Fibroblast of gingiva (primary cell): ENCODE measurements at places on chromosomes 6 and 20.

DNA sequence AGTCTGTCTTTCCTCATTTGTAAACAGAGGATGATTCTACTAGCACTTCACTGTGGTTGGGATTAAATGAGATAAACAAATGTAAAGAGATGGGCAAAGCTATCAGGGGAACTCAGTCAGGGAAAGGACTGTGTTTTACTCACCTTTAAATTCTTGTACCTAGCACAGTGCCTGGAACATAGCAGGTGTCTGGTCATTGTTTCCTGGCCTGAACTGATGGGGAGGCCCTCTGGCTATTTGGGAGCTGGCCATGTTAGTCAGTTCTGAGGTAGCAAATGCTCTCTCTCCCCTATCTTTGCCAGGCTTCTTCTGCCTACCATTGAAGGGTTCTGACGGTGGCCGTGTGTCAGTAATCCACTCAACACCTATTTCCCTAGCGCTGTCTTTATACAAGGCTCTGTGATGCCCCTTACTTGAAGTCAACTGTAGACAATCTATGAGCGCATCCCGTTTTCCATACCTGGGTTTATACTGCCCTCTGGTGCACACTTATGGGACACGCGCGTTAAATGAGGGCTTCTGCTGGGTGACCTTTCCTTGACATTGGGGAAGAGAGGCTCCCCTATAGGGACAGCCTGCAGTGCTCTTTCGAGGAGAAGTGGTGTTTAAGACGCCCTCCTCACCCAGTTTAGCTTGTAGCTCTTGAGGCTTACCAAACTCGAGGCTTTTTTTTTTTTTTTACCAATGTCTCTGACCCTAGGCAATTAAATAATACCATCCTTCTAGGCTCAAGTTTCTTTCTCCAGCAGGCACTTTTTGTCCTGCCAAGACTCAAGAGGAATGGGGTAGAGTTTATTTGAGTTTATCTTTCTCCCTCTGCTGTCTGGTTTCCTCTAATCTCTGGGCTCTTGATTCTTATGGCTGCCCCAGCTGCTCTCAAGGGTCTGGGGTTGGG lies 4.0 kb upstream of the SPATS1 start:
- DNase-seq = peak; percentile 35

- DNase-seq = peak; percentile 92
Observed at GRCh38 chr6:145044641-145045246, 690.6 kb downstream of the EPM2A start.

- DNase-seq = no peak
Observed at GRCh38 chr6:142624978-142625715, 319.8 kb downstream of the HIVEP2 start.

GRCh38 chr6:48611332-48611731 lies 500.3 kb upstream of the PTCHD4 start:
- no peak for DNase-seq

- DNase-seq = peak; percentile 10
Observed at GRCh38 chr20:53718142-53719021, 124.7 kb upstream of the ZNF217 start.

DNA sequence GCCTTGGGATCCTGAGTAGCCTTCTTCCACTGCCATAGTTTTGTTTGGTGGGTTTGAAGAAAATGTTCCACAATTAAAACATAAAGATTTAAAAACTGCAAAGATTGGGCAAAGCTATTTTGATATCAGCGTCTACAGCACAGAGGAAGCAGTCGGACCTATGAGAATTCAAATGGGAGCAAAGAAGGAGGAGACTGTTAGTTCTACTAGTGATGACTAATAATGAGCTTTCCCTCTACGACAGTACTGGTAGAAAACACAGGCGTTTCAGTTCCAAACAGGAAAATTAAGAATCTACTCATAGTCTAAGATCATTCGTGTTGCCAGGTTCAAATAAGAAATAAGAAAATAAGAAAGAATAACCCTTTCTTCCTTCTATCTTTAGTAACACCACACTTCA lies 121.2 kb downstream of the INSM1 start:
- DNase-seq = no peak

DNA sequence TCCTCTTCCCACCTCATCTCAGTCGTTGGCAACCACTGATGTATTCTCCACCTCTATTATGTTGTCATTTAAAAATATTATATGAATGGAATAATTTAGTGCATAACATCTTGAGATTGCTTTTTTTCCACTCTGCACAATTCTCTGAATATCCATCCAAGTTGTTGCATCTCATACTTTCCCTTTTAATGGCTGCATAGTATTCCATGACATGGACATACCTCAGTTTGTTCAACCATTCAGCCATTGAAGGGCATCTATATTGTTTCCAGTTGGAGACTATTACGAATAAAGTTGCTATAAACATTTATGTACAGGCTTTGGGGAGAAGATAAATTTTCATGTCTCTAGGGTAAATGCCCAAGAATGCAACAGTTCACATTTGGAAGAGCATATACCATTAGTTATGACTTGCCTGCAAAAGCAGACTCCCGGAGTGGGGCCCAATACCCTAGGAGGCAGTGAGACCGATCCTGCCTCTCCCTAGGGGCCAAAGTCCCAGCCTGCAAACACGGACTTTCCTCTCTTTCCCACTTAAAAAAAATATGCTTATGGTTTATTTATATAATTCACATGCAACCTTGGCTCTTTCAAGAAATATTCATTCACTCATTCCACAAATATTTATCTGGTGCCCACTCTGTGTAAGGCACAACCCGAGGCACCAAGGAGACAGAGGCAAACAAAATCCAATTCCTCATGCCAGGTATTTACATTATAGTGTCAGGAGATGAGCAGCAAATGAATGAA lies 227.0 kb upstream of the PMEPA1 start:
- peak; percentile 7 for DNase-seq

DNA sequence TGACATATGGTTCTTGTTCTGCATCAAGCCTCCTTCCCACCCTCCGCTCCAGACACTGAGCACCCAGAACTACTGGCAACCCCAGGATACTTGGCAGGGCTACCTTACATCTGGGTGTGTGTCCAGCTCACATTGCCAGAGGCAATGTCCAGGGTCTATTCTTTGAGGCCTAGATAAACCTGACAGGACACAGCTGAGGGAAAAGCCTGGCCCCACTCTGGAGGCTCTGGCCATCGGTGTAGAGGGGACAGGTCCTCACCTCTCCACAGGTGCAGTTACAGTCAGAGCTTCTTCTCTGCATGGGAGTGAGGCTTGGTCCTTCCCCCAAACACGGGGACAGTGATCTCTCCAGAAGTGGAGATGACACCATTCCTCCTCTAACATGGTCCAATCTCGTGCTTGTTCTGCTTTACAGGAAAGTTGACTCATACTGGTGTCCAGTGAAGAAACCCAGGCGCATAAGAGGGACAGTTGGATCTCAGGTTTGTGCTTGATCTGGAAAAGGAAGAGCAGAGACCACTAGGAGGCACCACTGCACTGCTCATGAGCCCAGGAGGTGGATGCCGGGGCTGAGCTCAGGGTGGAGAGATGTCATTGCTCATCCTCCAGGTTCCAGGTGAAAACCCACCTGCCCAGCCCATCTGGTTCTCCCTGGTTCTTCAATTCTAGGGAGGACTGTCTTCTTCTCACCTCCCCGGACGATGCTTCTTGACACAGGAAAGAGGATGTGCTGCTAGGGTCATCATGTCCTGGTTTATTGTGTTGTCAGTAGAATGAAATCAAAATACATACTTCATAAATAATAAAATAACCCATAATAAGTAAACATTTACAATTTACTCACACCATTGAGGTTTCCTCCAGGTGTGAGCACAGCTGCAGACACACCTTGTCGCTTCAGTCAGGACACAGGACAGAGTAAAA lies 14.7 kb downstream of the HLA-F start:
- peak; percentile 66 for DNase-seq

GRCh38 chr6:165605182-165605875 lies 57.7 kb downstream of the PDE10A start:
- no peak for DNase-seq

DNA sequence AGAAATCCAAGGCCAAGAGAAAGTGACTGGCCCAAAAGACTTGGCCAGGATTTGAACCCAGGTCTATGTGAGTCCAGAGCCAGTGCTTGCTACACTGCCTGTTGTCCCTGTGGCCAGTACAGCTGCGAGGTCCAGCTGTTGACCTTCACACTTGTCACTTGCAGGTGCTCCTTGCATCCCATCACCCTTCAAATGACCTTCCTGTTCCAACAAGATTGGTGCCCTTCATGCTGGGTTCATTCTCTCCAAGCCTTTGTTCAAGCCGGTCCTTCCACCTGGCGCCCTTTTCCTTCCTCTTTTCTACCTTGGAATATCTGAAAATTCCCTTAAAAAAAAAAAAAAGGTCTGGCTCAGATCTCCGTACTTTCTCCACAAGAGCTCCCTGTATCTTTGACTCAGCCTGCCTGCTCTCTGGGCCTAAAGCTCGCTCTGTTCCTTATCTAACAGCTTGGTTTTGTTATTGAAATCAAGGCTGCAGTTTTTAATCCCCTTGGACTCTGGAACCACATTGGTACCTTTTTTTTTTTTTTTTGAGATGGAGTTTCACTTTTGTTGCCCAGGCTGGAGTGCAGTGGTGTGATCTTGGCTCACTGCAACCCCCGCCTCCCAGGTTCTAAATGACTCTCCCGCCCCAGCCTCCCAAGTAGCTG lies 22.2 kb upstream of the MRPS18A start:
- no peak for DNase-seq

DNA sequence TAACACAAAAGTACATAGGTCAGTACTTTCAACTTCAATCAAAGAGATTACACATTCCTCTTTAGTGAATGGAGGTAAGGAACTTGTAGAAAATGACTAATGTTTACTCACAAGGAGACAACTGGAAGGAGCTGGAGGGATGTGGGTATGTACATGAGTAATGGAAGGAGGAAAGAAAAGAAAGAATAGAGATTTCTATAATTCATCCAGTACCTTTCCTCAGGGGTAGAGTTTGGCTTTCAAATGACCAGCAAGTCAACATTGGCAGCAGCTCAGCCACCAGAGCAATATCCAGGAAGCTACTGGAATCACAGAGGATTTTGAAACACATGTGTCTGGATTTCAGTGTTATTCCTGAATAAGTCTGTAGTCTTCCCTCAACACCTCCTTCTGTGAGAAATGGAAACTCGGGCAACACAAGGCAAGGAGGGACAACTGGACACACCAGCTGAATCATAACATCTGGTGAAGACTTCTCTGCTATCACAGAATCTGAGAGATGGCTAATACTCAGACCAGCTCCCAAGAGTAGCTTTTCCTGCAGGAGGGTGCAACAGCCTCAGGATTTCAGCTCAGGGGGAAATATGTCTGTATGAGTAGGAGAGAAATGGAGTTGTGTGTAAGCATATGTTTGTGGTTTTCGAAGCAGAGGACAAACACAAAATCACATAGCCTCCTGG lies 98.8 kb downstream of the HAO1 start:
- DNase-seq = peak; percentile 32

GRCh38 chr6:145071836-145072235 lies 663.5 kb downstream of the EPM2A start:
- peak; percentile 54 for DNase-seq

DNA sequence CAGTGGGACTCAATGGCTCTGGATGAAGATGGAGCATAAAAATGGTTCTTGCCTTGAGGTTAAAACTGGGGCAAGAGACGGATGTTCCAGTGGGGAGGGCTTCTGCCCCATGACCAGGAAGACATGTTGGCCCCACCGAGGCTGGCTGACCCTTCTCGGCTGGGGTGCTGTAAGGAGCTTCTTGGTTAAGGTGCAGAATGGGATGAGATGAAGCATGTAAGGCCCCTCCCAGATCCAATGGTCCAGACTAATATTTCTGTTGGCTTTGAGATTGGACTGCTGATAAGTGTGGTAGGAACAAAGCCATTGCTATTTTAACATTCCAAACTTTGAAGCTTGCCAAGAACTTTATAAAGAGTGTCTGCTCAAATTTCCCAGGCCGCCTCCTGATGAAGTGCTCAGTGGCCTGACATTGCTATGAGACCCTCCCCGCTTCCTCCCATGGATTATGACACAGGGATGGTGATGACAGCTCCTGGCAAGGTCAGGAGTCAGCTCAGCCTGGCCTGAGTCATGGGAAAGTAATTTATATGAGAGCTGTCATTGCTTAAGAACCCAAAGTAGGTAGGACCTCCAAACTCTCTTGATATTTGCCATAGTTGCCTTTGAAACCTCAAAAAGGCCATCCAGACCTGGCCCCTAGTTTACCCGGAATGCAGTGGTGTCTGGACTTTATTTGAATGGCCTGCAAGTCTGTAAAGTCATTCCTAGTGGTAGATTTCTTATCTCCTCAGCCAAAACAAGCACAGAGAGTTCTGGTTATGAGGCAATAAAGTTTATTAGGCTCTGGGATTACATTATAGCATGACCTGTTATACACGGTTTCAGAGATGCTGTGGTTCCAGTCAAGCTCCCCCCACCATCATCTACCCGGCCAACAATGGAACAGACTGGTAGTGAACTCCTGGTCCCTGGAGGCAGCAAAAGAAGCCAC lies 55.2 kb downstream of the TGM2 start:
- peak; percentile 95 for DNase-seq

- DNase-seq = no peak
Observed at GRCh38 chr20:14956538-14956937, 619.1 kb upstream of the FLRT3 start.

GRCh38 chr6:34961574-34961973 lies 72.5 kb downstream of the ANKS1A start:
- no peak for DNase-seq

- peak; percentile 82 for DNase-seq
Observed at GRCh38 chr6:169097381-169097959, 156.2 kb downstream of the THBS2 start.

- no peak for DNase-seq
Observed at GRCh38 chr6:39903656-39904055, 30.6 kb downstream of the MOCS1 start.

- no peak for DNase-seq
Observed at GRCh38 chr20:57558614-57559288, 2.2 kb upstream of the PCK1 start.

DNA sequence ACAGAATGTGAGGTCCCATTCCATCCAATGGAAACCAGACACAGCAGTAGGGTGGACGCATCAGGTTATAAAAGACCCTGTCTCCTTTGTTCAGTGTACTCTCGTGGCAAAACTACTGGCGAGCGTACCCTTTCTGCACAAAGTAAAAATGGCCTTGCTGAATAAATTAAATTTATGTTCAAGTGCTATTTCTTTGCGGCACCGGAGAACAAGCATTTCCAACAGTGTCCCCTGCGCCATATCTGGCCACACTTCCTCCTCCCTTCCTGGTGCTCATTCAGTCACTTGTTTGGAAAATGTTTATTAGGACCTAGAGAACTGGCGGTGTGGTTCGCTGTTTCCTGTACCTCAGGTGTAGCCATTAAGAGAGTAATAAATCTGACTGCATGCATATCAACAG lies 46.9 kb upstream of the DACT2 start:
- no peak for DNase-seq

DNA sequence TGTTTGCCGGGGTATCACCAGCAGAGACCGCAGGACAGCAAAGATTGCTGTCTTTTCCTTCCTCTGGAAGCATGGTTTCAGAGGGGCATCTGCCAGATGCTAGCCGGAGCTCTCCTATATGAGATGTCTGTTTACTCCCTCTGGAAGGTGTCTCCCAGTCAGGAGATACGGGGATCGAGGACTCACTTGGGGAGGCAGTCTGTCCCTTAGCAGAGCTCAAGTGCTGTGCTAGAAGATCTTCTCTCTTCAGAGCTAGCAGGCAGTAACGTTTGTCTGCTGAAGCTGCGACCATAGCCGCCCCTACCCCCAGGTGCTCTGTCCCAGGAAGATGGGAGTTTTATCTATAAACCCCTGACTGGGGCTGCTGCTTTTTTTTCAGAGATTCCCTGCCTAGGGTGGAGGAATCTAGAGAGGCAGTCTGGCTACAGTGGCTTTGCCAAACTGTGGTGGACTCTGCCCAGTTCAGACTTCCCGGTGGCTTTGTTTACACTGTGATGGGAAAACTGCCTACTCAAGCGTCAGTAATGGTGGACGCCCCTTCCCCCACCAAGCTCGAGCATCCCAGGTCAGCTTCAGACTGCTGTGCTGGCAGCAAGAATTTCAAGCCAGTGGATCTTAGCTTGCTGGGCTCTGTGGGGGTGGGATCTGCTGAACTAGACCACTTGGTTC lies 133.0 kb upstream of the FLRT3 start:
- DNase-seq = no peak
